ENCODE measurements at places on chromosomes 12 and 14.
A peak's percentile ranks its signal among the peaks of the same experiment; 100 is the strongest.

DNA sequence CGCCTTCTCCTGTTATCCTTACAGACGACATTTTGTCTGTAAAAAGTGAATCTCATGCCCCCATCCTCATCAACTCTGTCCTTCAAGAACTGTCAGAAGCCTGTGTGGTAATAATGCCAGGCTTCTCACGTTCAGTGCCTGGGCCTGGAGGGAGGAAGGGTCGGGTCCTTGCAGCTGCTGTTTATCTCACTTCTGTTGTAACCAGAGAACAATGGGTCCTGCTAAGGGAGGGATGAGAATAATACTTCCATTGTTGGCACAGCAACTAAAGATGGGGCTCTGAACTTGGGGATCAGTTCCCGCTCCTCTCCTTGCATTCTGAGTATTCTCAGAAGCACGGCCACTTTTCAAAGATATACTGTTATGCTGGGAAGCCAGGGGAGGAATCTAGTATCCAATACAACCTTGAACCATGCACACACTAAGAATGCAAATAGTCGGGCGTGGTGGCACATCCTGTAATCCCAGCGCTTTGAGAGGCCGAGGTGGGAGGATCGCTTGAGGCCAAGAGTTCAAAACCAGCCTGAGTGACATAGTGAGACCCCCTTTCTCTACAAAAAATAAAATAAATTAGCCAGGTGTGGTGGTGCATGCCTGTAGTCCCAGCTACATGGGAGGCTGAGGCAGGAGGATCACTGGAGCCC lies 38.8 kb upstream of the NINJ2 start:
- no peak for DNase-seq

DNA sequence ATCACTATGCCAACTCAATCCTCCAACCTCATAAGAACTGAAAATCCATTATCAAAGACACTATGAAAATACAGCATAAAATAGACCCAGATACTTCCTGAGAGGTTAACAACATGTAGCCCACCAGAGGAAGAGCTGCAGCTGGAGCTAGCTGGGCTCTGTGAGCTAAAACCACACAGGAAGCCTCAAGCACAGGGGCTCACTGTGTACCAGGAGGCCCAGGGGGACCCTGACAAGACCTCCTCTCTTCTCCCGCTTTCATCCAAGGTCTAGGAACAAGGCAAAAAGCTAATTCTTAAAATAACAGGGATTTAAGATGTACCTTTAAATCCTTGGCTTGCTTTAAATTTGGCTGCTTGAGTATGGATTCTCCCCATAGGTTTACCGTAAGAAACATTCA lies 53.6 kb downstream of the EIF2S3B start:
- no peak for DNase-seq

- no peak for DNase-seq
Observed at GRCh38 chr12:51897181-51897580, 9.3 kb downstream of the ANKRD33 start.

- peak; percentile 33 for DNase-seq
Observed at GRCh38 chr14:63852271-63852816, 460 bp upstream of the SYNE2 start.

GRCh38 chr12:13084898-13085640 lies 18.4 kb downstream of the GSG1 start:
- DNase-seq: no peak

DNA sequence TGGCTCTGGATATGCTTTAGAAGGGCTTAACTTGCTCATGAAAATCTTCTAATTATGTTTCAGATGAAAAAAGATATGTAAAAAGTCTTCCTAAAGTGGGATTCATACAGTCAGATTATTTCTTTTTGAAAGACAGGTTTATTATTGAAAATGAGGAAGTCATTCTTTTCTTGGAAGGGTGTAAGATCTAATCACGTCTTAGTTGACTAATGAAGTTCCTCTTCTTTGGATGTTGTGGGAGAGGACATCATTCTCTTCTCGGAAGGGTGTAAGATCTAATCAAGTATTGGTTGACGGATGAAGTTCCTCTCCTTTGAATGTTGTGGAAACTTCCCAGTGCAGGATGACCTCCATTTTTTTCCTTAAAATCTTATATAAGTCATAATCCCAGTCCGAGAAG lies 74.9 kb downstream of the ALG10 start:
- no peak for DNase-seq

GRCh38 chr14:104596927-104597351 lies 7.6 kb downstream of the TMEM179 start:
- DNase-seq: no peak

GRCh38 chr14:105702275-105702817 lies 176.0 kb downstream of the TMEM121 start:
- no peak for DNase-seq

- no peak for DNase-seq
Observed at GRCh38 chr12:101297661-101298060, 17.8 kb downstream of the UTP20 start.

DNA sequence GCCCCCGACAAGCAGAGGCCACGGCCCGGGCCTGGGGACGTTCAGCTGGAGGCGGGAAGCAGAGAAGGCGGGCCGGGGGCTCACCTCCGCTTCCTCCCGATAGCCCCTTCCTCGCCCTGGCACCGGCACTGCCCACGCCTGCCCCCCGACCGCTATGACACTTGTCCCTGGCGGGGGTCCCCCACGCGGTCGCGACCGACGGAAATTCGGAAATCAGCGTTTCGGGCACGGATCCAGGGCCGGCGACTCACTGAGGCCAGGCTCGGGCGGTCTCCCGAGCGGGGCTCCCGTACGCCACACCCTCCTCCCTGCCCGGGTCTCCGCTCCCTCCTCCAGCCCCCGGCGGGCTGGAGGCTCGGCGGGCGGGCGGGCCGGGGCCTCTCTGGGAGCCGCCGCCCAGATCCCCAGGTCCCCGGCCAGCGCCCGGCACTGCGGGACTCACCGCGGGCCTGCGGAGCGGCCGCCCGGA lies 581 bp downstream of the PITPNM2 start:
- DNase-seq: peak; percentile 20

DNA sequence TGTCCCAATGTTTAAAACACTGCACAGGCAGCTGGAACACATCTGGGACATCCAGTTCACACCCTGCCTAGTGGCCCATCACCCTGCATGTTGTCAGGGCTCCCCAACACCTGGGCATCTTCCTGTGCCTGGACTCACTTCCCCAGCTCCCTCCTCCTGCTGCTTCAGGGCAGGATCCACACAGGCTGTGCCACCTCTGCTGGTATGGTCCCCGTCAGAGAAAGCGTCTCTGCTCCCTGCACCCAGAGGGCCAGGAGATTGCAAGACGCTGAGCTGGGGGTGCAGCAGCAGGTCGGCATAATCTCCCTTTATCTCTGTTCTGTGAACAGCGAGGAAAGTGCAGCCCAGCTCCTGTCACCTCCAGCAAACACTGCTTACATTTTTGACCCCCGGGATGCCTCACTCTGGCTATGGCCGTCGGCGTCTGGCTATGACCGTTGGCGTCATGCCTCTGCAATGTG lies 124.3 kb downstream of the ADGRD1 start:
- no peak for DNase-seq

GRCh38 chr12:12334367-12335040 lies 15.5 kb downstream of the MANSC1 start:
- DNase-seq: peak; percentile 81

- no peak for DNase-seq
Observed at GRCh38 chr12:122141911-122142725, 31.9 kb downstream of the IL31 start.

DNA sequence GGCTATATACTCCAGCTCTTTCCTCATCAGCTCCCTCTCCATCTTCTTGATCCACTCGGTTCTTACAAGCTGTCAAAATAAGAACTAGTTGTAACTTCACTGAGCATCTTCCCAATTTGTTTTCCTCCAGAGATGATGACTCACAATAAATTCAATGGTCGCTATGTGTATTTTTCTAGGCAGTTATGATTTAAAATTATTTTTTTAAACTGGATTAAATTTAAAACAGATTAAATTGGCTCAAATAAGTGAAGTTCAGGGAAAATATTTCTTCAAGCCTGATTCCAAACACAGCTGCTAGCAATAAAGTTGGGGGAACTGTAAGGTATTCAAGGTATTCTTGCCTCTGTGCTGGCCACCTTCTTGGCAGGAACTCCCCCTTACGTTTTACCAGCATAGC lies 717.7 kb upstream of the USP15 start:
- DNase-seq: no peak

DNA sequence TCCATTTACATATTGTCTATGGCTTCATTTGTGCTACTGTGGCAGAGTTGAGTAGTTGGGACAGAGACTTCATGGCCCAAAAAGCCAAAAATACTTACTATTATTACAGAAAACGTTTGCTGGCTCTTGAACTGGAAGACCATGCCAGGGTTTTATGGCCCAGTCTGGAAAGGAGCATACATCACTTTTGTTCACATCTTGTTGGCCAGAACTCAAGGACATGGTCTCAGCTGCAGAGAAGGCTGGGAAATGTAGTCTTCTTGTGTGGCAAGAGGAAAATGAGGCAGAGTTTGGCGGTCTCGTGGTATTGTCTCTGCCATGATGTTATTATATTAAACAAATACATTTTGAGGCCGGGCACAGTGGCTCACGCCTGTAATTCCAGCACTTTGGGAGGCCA lies 509.6 kb downstream of the MED13L start:
- no peak for DNase-seq

DNA sequence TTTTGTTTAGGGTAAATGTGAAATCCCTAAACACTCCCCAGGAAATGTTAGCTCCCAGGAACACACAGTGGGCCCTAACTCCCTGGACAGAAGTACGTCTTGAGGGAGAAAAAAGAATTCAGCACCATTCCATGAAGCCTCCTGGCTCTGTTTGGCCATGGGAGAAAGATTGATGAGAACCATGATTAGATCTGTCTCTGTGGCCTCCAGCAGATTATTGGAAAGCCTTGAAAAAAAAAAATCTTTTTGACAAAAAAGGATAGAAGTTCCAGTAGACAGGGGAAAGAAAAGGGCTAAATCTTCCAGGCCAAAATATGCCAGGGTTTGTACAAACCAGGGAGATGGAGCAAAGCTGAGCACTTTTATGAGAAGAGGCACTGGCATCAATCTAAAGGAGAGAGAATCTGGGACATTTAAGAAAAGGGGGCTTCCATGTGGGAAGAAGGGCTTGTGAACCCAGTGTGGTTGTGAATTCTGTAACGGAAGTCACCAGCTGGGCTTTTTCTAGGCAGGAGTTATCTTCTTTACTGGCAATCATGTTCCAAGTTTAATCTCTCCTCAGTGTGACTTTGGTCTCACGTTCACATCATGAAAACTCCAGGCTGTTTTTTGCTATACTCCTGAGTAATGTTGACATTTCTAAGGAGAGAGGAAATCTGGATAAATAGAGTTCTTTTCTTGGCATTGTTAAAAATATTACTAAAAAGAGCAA lies 426.7 kb downstream of the RAD51B start:
- no peak for DNase-seq

GRCh38 chr14:55512421-55512820 lies 67.6 kb upstream of the KTN1 start:
- DNase-seq: no peak

DNA sequence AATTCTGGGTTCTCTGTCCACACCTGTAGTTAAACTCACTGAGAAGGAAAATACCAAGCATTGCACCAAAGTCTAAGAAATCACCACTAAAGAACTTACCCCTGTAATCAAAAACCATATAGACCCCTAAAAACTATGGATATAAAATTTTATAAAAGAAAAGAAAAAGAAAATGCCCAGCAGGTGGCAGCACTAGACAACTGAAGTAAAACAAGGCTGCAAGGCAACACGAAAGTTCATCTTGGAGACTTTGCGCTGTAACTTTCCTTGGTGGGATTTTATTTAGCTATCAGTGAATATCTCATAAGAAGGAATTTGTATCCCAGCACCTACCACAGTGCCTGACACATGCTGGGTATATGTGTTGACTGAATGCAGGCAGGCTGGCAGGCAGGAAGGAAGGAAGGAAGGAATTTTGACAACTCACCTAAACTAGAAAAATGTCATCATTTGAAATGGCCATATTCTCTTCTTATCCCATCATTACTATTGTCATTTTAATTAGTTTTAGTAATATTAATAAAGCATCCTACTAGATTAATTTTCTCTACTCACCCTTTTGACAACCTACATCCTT lies 68.2 kb upstream of the ETV6 start:
- peak; percentile 70 for DNase-seq

DNA sequence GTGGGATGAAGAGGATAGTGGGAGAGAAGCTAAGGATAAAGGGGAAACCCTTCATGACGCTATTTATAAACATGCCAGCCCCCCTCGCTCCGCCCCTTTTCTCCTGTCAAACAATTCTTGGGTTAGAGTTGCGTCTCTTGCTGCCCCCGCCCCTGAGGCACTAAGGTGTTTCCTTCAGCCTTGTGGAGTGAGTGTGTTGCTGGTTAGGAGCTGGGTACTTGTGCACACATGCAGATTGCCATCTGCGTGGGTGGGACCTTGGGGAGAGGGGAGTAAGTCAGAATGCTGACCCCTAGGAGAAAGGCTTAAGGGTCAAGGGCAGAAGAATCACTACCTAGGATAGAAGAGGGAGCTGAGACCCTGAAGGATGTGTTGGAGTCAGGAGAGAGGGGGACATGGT lies 5.4 kb downstream of the FOXJ2 start:
- DNase-seq: no peak

DNA sequence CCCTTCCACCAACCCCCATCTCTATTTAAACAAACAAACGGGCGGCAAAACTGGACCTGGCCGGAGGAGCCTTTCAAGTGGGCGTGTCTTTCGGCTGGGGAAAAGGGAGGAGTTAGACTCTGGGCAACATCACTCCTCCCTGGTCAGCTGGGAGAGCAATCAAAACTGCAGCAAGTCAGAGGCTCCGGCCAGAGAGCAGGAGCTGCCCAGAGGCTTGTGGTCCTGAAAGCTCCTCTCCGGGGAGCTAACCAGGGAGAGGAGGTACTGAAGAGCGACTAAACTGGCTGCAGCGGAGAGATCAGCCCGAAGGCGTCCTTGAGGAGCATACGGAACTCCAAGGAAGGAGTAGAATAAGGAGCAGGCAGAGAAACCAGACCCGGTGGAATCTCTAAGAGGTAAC lies at the start of gene NEUROD4:
Gene NEUROD4, plus strand, starts transcription at position 191 of the 400 bp plus-strand sequence. CDS start 6,466 bp downstream, outside the sequence.
- DNase-seq: peak; percentile 67

DNA sequence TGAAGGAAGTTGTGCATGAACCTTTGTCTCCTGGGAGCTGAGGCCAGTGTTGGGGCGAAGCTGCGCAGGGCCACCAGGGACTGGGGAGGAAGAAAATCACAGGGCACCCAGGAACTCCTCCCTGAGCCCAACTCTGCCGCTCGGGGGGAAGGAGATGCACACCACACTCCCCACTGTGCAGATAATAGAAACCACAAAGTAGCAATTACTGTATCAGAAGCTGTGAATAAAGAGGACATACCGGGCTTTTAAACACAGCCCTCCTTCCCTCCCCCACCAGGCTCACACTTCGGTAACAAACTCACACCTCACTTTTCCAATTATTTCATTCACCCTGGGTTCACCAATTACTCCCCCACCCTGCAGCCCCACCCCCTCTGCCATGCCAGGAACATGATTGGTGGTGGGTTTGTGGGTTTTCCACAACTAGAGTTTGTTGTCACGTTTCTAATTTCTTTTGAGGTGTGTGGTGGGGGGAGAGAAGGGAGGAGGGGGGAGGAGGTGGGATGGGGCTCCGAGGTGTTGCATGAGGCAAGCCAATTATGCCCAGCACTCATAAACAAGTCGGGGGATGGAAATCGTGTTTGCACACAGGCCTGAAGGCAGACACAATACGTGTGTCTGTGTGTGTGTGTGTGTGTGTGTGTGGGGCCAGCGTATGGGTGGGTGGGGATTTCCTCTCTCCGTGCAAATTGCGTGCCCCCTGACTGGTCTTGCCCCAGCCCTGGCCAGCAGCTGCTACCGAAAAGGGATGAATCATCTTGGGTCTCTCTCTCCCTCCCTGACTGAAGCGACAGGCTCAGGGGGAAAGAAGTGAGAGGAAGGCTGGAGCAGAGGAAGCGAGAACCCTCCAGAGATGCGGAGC lies 103.3 kb downstream of the RBM19 start:
- DNase-seq: peak; percentile 36

- DNase-seq: no peak
Observed at GRCh38 chr12:129304529-129304928, 451.3 kb downstream of the GLT1D1 start.
